Caudate nucleus (tissue), 63 donors: ENCODE measurements at places on chromosomes 7 and 10.

- DNase-seq: no peak
These were observed 43.5 kb downstream of the YKT6 start for GRCh38 chr7:44244282-44244681.

GRCh38 chr7:73941836-73942551 lies 81.0 kb downstream of the TMEM270 start:
- no peak for DNase-seq

GRCh38 chr7:20834656-20835055 lies 48.0 kb upstream of the SP8 start:
- DNase-seq: no peak

- DNase-seq: no peak
These were observed 287.3 kb upstream of the LRRN3 start for GRCh38 chr7:110803602-110804143.

- no peak for DNase-seq
These were observed 635 bp downstream of the ZNF12 start for GRCh38 chr7:6705959-6706665.

- DNase-seq: no peak
These were observed 67.1 kb downstream of the TMEM130 start for GRCh38 chr7:98802781-98803110.

DNA sequence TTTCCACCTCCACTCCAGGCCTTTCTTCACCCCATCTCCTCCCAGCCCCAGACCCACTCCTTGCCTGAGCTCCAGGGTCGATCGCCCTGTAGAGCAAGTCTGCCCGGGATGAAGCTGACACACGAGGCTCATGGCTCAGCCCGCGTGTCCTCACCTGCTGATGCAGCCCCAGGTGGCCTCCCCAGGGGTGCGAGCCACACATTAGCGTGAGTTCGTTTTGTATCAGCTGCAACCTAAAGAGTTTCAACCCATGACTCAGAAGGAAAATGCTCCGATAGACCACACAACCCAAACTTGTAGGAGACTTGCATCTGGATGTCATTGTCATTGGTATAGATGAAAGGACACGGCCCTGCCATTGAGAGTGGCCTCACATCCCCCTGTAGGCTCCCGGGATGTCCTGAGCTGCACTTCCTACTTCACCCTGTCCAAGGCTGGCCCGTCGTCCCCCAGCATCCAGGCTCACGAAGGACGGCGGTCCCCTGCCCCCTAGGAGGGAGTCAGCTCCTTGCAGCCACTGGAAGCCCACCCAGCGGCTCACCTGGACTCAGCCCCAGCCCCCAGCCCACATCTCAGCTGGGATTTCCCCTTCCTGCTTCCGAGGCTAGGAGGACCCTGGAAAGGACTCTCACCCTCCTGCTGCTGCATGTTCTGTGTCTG lies 97.7 kb downstream of the HTR5A start:
- DNase-seq: no peak

GRCh38 chr10:77849039-77849664 lies 77.4 kb downstream of the DLG5 start:
- DNase-seq: no peak

GRCh38 chr10:131323025-131323424 lies 11.5 kb upstream of the TCERG1L start:
- no peak for DNase-seq

DNA sequence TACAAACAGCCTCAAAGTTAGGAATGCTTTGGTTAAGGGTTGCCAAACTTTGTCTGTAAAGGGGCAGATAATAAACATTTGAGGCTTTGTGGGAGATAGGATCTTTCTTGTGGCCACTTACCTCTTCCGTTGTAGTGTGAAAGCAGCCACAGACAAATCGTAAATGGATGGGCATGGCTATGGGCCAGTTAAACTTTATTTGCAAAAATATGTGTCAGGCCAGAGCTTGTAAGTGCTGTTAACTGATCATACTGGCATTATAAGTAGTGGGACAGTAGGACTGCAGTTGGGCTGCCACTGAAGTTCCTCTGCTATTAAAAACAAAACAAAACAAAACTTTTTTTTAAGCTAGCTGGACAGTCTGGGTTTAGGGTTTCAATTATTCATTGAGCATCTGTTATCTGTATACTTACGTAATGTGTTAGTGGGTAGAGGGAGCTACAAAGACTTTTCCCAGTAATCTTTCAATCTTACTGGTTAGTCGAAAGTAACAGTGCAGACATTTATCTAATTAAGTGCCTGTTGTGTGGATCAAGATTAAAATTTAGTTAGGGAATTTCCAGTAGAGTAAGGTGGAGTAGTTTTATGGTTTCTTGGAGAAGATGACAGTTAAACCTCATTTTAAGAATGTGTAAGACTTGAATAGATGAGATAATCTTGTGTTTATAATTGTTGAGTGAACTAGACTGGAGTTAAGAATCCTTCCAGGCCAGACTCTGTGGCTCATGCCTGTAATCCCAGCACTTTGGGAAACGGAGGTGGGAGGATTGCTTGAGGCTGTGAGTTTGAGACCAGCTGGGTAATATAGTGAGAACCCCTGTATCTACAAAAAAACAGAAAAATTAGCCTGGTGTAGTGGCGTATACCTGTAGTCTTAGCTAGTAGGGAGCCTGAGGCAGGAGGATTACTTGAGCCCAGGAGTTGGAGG lies 100.1 kb downstream of the BTRC start:
- DNase-seq: no peak

DNA sequence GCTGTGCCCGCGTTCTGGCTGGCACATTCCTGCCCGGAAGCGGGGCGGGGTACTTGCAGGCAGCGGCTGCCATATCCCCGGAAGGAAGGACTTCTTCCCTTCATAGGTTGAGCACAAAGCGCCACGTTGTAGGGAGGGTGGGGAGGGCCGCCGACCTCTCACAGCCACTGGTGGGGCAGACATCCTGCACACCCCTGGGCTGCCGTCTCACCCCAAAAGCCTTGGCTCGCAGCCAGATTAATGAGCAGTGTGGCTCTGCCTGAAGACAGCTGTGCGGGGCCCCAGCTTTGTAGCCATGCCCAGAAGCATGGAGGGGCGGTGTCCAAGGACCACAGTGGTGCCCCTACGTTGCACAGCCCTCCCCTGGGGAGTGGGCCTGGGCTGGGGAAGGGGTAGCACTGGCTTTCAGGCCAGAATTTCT lies 54.3 kb upstream of the DPYSL4 start:
- DNase-seq: no peak

- DNase-seq: no peak
These were observed 1.4 kb upstream of the ADAM8 start for GRCh38 chr10:133277993-133278576.

DNA sequence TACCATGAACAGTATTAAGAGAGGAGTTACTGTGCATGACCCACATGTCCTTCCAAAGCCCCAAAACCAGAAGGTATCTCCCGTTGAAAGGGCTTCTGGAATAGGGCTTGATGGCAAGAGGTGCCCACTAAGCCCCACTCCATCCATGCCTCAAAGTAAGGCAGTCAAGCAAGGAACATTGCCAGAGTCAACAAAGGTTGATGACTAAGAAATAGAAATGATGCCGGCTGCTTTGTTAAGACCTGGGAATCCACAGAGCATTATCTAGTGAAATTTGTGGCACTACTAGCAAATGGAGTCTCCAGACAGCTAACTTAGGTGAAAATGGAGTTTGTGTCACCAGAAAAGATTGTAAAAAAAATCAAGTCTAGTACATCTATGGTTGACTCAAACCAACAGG lies 6.2 kb downstream of the SFR1 start:
- no peak for DNase-seq

DNA sequence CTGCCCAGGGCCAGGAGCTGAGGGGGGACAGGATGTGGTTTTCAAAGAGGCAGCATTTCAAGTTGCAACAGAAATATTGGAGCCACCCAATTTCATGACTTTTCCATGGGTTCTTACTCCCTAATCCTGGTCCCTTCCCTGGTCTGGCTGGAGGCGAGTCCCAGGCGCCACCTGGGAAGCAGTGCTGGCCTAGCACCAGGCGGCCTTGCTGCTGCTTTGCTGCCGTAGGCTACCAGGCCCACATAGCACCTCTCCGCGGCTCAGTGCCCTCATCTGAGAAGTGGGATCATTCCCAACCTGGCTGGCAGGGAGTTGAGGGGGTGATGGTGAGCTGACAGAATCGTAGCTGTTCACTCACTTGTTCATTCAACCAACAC lies 33.7 kb downstream of the ZMIZ1 start:
- DNase-seq: no peak

- DNase-seq: no peak
These were observed 42.6 kb downstream of the TMEM130 start for GRCh38 chr7:98827258-98827657.

GRCh38 chr10:124896751-124897150 lies 45.2 kb upstream of the ZRANB1 start:
- DNase-seq: no peak

- DNase-seq: no peak
These were observed 146.5 kb downstream of the SFMBT2 start for GRCh38 chr10:7264313-7264756.

GRCh38 chr10:130820880-130821482 lies 490.5 kb downstream of the TCERG1L start:
- no peak for DNase-seq

GRCh38 chr10:99560277-99561126 lies 27.8 kb downstream of the NKX2-3 start:
- peak; percentile 18 for DNase-seq

DNA sequence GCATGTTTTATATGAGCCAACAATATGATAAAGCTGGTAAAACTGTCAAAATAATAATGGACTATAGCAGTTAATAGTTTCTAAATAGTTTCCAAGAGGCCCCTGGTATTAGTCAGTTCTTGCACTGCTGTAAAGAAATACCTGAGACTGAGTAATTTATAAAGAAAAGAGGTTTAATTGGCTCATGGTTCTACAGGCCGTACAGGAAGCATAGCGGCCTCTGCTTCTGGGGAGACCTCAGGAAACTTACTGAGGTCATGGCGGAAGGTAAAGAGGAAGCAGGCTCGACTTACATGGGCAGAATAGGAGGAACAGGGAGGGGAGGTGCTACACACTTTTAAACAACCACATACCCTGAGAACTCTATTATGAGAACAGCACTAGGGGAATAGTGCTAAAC lies 104.6 kb downstream of the PPP1R9A start:
- DNase-seq: no peak

GRCh38 chr7:153190452-153190851 lies 430.9 kb downstream of the ACTR3B start:
- DNase-seq: no peak

DNA sequence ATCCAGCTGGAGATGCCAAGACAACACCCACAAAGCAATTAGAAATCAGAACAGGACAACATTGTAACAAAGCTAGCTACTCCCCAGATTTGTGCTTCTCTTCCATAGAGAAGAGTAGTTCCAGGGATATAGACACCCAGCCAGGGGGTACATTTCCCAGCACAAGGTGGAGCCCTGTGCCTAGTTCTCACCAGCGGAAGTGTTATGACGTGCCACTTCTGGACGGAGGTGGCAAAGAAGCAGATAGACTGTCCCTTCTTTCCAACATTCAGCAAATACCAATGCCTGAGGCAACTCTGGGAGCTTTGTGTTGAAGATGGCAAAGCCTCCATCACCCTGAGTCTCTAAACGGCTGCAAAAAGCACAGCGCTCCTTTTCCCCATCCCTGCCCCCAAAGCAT lies 23.4 kb upstream of the GSAP start:
- no peak for DNase-seq

- DNase-seq: no peak
These were observed 691 bp upstream of the PPA1 start for GRCh38 chr10:70233939-70234300.

DNA sequence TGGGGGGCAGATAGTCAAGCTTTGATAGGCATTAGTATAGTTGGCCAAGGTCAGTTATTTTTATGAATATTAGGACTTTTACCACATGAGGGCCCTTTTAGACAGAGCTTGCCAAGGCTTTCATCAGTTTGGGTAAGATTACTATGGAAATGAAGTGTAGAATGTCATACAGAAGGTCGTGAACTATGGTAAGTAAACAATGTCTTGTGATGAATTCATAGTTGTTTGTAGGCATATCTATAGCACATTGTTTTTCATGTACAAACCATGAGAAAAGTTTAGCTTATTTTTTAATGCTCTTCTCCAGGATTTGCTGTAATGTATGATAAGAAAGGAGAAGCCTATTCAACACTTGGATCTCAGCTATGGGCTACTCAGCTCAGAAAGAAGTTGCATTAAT lies 4.3 kb downstream of the OR2A2 start:
- no peak for DNase-seq

DNA sequence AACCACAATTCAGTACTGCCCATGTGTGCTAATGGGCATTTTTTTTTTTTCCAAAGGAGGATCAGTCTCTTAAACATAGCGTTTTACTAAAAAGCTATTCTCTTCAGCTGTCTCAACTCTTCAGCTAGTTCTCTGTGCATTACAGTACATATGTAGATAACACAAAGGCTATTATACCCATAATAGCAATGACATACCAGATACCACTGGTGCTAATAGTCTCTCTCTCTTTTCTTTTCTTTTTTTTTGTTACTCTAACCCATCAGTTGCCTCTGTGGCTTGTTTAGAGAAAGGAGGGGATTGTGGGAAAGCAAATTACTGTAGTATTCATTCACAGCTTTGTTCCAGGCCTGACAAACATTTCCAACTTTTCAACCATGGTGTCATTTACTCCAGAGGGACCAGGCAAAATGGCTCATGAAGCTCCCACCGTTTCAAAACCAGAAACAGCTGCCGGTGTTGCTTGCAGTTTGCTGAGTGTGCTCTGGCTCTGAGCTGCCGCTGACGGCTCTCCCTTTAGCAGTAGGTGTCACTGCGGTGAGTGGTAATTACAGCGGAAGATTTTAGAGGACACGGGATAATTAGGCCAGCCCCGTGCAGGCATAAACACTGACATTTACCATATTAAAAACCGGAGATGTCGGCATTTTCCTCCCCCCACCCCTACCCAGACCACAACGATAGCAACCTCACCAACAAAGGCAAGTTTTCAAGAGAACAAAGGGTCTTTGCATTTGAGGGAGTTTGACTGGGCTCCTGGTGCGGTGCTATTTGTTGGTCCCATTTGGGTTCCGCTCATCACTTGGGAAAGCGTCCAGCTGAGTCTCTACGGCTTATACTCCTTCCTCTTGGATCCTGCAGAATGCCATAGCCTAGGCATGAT lies 1005.5 kb downstream of the KCNMA1 start:
- DNase-seq: no peak

DNA sequence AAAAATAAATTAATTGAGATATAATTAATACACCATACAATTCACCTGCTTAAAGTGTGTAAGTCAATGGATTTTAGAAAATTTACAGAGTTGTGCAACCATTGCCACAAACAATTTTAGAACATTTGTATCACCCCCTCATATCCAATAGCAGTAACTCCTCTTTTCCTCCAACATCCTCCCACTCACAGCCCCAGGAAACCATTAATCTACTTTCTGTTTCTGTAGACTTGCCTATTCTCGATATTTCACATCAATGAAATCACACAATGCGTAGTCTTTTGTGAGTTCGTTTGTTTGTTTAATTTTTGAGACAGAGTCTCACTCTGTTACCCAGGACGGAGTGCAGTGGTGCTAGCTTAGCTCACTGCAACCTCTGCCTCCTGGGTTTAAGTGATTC lies 13.7 kb upstream of the HERC4 start:
- no peak for DNase-seq

- DNase-seq: no peak
These were observed 503.9 kb upstream of the IGFBP3 start for GRCh38 chr7:46424934-46425333.
